Uterus (tissue), 4 donors: ENCODE measurements at places on chromosomes 7 and 10. TPM values are rescaled to one million over a fixed set of nuclear protein-coding genes. Genes with fewer than 3 reads are reported as not detected.

GRCh38 chr7:34044734-34045353 is 139.5 kb downstream of the BMPER start:
- DNase-seq: no peak

Gene FAM131B
- 5.7 TPM for total RNA-seq

GRCh38 chr10:11448190-11448544 is 163.3 kb downstream of the USP6NL start:
- no peak for DNase-seq

- no peak for DNase-seq
Observed at GRCh38 chr10:102261842-102262241, 16.5 kb downstream of the GBF1 start.

Gene SFMBT2
- total RNA-seq: 7.7 TPM

DNA sequence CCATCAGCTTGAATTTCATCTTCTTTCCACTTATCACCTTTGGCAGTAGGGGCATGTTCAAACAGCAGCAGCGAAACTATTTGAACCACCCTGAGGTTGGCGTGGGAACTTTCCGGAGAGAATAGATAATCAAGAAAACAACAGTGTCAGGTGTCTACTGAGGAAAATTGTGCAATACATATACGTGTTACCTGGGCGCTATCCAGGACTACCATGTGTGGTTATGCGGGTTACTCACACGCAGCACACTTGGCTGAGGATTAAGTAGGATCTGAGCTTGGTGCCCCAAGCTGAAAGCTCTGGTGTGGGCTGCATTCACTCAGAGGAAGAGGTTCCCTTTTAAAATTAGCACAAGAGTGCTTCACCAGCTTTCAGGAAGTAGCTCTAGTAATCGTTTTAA is 8.8 kb upstream of the ABI1 start:
- DNase-seq: no peak

Gene CYP3A5
- not detected for total RNA-seq

Gene ZNF485
- total RNA-seq: not detected

Gene IQUB
- total RNA-seq: 6.1 TPM

GRCh38 chr7:39847227-39847626 is 102.8 kb upstream of the CDK13 start:
- no peak for DNase-seq

Gene TAF5
- 8.6 TPM for total RNA-seq

- DNase-seq: no peak
Observed at GRCh38 chr7:40551685-40552576, 417.1 kb downstream of the SUGCT start.

Gene DDX50
- 44.6 TPM for total RNA-seq

Gene HEPACAM2
- not detected for total RNA-seq

Gene SORCS1
- total RNA-seq: 7.4 TPM

Gene PNLIPRP1
- total RNA-seq: not detected

DNA sequence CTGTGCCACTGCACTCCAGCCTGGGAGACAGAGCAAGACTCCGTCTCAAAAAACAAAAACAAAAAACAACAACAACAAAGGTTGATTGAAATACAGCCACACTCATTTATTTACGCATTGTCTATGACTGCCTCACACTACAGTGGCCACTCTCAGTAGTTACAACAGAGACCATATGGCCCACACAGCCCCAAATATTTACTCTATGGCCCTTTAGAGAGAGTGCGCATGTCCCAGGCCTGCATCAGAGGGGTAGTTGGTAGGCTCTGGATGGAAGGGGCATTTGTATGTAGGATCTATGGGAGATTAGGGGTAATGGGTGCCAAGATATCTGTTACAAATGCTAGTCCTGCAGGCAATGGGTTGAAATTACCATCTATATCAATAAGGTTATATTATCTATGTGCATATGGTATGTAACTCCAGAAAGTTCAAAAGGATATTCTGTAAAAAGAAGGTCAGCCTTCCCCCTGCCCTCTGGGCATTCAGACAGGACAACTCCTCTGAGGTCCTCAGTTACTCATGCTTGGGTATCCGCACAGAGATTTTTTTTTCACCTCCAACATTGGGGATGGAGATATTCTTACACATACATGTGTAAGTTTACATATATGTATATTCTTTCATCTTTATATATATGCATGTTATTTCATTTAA is 56.3 kb downstream of the DENND2A start:
- DNase-seq: no peak

- no peak for DNase-seq
Observed at GRCh38 chr7:1516586-1517251, 12.5 kb upstream of the INTS1 start.

- peak; percentile 30 for DNase-seq
Observed at GRCh38 chr7:134932707-134933370, 53.5 kb upstream of the AGBL3 start.

DNA sequence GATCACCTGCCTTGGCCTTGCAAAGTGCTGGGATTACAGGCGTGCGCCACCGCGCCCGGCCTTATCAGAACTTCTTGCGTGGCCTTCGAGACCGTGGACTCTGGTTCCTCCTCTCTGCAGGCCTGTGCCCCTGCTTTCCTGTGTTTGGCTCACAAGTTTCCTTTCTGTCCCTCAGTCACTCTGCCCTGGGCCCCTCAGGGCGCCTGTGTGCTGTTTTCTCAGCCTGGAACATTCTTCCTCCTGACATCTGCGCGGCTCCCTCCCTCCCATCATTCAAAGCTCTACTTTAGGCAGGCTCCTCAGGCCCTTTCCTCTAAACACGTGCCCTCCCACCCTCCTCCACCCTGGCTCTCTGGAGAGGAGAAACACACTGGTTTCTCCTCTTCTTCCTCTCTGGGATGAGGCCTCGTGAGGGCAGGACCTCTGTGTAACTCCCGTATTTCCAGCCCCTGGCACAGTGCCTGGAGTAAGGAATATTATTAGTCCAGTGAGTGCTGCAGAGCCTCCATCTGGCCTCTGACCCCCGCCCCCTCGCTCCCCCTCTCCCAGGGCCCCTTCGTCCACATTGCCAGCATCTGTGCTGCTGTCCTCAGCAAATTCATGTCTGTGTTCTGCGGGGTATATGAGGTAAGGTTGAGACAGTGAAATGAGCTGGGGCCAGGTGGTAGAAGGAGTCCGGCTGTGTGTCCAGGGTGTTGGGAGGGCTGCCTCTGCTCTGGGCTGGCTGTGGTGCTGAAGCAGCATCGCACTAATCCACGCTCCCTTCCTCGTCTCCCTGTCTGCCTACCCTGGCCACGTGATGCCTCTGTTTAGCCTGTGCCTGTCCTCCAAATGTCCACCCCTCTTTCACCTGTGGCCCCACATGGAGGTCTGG is 7.1 kb downstream of the CLCN1 start:
- DNase-seq: no peak

GRCh38 chr7:134710511-134710853 is 63.8 kb downstream of the BPGM start:
- DNase-seq: no peak

GRCh38 chr7:45295222-45295621 is 137.6 kb downstream of the RAMP3 start:
- no peak for DNase-seq

Gene ZNHIT1
- total RNA-seq: 40.7 TPM

GRCh38 chr10:89414146-89414878 is at the start of gene IFIT5:
IFIT5 (plus strand) TSS chr10:89414568; CDS start chr10:89414799, 231 bp downstream.
- DNase-seq: peak; percentile 76

Gene IGF2BP3
- not detected for total RNA-seq

Gene BHLHA15
- total RNA-seq: 1.6 TPM

Gene GPR15LG
- total RNA-seq: not detected

Gene WDFY4
- 2.0 TPM for total RNA-seq

GRCh38 chr10:132592790-132593383 is 55.3 kb downstream of the INPP5A start:
- DNase-seq: no peak

GRCh38 chr10:19048489-19048888 is at the start of gene MALRD1:
MALRD1 (plus strand) TSS chr10:19048801; CDS start chr10:19048939, 138 bp downstream.
- DNase-seq: no peak

GRCh38 chr10:6279540-6280267 is 77.0 kb downstream of the PFKFB3 start:
- no peak for DNase-seq

DNA sequence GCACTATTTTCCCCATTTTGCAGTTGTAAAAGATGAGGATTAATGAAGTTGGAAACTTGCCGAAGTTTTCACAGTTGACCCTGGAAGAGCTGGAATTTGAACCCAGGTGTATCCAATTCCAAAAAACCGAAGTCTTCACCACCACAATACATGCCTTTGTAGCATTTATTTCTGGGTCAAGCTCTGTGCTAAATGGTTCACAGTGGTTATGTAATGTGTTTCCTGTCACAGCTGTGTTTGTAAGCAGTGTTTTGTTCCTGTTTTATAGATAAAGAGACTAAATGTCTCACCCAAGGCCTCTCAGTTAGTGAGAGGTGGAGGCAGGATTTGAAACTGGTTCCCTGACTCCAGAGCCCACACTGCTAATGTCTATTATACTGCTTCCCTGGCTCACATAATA is 17.6 kb downstream of the SFTPA2 start:
- no peak for DNase-seq

GRCh38 chr7:105198223-105198622 is 184.2 kb downstream of the KMT2E start:
- DNase-seq: no peak

Gene HOXA9
- 19.7 TPM for total RNA-seq

DNA sequence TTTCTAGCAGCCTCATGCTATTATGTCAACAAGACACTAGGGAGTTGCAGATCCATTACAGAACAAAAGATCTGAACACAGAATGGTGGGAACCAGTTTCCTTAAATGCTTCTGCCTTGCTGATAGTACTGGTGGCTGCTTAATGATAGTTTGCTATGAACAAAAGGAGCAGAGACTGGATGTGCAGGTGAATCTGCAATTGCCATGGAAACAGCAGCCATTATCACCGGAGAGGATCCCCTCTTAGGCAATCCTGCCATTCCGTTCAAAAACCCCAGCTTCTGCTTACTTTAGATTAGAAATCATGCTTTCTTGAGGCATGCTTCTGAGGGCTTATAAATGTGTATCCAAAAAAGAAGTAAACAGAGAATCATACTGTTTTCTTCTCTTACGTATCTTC is 80.0 kb upstream of the PRKAR2B start:
- no peak for DNase-seq

- DNase-seq: no peak
Observed at GRCh38 chr10:115125505-115125904, 32.3 kb downstream of the ATRNL1 start.
